ENCODE measurements at places on chromosomes 7 and 10.
A peak's percentile ranks its signal among the peaks of the same experiment; 100 is the strongest.

DNA sequence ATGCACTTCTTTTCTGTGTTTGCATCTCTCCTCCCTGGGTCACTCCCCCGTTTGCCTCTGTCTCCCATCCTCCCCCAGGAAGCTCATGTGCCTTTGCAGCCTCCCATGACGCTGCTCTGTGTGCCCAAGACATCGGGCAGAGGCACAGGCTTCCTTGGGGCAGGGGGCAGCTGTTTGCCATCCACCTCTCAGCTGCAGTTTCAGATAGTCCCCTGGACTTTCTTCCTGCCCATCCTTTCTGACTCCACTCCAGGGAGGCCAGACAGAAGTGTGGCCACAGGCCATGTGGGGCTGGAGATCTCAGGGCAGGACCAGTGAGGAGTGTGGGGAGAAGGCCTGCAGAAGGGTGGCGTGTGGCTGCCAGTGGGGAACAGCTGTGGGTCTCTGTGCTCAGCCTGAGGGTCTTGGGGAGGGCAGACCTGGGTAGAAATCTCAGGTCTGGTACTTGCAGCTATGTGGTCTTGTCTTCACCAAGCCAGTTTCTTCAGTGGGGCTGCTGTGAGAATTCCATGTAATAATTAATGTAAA, 10.6 kb upstream of the SAMD8 start:
- no peak for DNase-seq

GRCh38 chr7:2687338-2687869, 598 bp upstream of the AMZ1 start:
- DNase-seq, result no peak

GRCh38 chr10:123458933-123459332, 207.2 kb upstream of the GPR26 start:
- no peak for DNase-seq

GRCh38 chr7:124033807-124034753, 1.2 kb upstream of the TMEM229A start:
- no peak for DNase-seq

DNA sequence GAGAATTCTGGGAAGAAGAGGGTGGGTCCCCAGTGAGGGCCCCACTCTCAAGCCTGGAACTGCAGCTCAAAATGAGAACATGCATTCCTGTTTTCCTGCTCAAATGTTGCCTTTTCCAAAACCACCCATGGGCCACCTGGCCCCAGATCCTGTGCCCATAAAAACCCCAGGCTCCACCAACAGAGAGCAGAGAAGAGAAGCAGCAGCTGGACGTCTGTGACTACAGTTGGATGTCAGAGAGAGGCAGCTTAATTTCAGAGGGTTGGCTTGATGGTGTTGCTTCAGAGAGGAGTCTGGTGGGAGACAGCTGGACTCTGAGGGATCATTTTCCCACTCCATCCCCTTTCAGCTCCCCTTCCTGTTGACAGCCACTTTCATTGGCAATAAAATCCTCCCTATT, 256.4 kb downstream of the FZD1 start:
- no peak for DNase-seq

DNA sequence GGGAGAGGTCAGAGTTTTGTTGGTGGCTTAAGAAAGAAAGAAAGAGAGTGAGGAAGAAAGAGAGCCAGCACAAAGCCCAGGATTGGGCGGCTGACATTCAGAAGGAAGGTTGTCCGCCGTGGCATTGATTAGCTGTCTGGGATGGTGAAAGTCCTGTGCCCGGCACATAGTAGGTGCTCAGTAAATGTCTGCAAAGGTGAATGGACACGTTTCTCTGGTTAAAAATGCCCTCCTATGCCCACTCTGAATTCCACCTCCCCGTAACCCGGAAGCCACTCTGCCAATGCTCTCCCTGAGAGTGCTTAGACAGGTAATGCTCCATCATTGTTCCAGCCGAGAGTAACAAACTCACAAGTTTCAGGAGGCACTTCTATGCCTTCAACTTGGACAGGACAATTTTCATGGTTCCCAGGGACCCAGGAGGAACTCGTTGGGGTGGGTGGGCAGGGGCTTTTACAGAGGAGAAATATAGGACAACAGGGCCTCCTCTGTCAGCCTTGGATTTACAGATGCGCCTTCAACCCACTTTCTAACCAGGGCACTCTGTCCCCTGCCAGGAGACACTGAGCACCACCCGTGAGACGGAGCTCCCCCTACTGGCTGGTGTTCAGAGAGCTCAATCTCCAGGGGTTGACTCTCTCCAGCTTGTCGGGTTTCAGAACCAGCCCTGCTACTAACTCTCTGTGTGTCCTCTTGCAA, 411.5 kb upstream of the ZMIZ1 start:
- peak; percentile 89 for DNase-seq

GRCh38 chr7:45033261-45033930, 33.4 kb downstream of the CCM2 start:
- DNase-seq, result no peak

DNA sequence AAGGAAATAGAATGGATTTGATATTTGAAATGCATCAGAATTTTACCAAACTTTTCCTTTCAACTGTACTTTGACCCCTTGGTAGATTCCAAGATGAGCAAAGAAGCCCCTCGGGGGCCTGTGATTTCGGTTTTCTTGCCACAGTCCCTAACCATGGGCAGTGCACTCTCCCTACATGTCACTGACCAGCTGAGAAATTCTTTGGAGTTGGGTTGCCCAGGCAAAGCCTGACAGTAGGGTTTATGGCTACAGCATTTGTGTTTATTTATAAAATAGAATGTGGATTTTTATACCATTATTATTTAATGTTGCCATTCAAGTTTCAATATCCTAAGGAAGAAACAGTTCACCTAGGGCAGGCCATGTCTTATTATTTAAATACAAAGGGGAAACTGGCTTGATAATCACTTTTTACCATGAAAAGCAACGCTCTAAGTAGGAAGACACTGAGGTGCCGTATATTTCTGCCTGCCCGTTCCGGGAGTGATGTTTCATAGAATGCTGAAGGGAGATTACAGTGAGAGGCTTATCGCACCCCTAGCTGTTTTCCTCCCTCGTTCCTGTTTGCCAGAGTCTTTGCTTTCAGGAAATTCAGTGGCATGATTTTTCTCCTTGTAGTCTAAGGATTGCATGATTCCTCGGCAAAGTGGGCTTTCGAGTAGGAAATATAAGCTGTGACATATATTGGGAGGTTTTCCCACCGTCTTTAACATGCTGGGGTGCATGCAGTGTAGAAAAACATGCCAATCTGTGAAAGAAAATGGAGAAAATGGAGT, 35.8 kb downstream of the WIPF3 start:
- no peak for DNase-seq

DNA sequence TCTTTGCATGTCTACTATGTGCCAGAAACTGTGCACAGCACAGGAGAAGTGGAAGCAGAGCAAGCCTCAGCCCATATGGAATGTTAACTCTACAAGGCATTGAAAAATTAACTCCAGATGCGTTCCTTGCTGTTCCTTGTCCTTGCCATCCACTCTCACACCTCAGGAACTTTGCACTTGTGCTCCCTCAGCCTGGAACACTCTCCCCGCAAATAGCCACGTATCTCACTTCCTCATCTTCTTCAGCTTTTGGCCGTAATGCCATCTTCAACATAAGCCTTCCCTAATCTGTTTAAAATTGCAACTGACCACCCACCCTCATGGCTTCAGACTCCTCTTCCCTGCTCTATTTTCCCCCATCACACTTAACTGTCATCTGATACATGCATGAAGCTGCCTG, 83.2 kb upstream of the CAPZA2 start:
- DNase-seq, result no peak

- no peak for DNase-seq
Observed at GRCh38 chr10:31792745-31793144, 135.9 kb downstream of the ARHGAP12 start.

- no peak for DNase-seq
Observed at GRCh38 chr7:105987046-105987445, 24.0 kb downstream of the CDHR3 start.

- DNase-seq, result no peak
Observed at GRCh38 chr7:2982401-2982800, 61.3 kb downstream of the CARD11 start.

- DNase-seq, result no peak
Observed at GRCh38 chr7:26964156-26964808, 99.9 kb upstream of the SKAP2 start.

DNA sequence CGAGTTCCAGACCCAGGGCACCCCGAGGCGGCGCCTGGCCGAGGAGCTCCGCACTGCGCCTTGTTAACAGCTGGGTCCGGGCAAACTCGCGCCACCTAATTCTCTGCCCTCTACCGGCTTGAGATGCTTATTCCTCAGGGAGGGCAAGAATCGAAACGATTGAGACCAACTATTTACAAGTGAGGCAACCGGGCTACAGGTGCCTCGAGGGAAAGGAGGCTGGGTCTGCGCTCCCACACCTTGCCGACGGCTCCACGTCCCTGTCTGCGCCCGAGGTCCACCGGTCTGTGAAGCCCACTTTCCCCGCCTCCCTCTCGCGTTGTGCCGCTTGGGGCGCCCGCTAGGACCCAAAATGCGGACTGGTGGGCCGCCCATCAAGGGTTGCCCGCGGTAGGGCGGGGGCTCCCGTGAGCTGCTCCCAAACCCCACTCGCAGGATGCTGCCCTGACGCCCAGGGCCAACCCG, 527 bp downstream of the AKR1B1 start:
- DNase-seq, result peak; percentile 50

- no peak for DNase-seq
Observed at GRCh38 chr7:64997164-64997908, 6.5 kb upstream of the ZNF117 start.

DNA sequence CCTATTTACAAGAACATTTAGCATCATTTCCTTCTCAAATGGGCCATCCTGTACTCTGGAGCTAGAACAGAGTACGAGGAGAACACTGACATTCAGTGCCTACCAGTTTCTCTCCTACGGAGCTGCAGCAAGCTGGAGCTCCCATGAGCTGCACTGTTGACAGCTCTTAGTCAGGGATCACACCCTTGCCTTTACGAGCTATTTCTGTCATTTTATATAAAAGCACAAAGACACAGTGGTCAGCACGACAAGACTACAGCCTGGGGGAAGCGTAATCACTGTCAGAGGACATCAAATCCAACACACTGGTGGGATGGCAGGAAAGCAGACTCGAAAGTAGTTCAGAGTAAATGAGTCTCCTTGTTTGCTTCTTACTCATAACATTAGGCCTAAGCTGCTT, 2.7 kb downstream of the CDCA7L start:
- DNase-seq, result no peak

DNA sequence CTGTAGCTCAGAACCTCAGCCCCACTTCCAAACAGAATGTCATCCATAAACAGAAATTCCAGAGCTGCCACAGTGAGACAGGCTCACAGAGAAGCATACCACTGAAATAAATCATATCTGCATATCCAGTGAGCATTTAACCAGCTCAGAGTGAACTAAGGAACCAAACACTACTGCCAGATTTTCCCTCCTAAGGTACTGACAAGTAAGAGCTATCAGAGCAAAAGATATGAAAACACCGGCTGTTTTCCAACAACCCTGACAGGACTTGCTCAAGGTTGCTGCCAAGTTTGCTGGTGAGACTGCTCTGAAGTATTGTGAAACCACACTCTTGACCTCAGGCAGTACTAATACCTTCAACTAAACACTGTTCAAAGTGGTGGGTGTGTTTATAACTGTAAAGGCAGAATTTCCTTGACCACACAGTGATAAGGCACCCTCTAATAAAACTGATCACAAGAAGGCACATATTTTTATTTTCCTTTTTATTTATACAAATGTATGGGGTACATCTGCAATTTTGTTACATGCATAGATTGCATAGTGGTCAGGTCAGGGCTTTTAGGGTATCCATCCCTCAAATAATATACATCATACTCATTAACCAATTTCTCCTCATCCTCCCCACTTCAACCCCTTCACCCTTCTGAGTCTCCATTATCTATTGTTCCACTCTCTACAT, 18.3 kb downstream of the SGMS1 start:
- DNase-seq, result peak; percentile 54

DNA sequence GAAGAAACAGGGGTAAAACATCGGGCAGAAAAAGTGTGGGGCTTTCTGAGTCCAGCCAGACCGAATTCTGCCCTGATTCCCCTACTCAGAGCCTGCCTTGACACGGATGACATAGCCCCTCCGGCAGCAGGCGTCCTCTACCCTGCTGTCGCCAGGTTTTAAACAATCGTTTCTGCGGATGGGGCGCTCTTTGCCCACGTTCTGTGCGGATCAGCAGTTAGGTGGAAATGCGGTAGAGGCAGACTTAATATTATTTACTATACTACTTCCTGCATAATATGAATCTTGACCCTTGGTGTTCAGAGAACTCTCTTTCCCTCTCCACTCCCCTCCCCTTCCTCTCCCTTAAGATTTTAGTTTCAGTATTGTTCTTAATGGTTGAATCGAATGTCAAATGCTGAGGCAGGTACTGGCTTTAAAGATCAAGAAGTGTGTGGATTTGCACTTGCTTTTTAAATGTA, 2.4 kb downstream of the GATA3 start:
- DNase-seq, result no peak

DNA sequence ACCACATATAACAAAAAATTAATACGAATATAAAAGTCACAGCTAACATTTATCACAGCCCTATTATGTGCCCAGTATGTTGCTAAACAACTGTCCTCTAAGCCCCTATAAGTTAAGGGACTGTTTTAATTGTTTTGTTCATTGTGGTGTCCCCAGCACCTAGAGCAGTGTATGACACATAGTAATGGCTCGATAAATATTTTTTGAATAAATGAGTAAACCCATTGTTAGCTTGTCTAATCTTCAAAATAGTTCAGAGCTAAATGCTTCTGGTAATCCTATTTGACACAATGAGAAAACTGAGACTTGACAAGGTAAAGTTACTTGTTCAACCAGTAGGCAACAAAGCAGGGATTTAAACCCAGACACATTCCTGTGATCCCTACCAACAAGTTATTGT, 78.4 kb upstream of the NEUROD6 start:
- DNase-seq, result no peak

DNA sequence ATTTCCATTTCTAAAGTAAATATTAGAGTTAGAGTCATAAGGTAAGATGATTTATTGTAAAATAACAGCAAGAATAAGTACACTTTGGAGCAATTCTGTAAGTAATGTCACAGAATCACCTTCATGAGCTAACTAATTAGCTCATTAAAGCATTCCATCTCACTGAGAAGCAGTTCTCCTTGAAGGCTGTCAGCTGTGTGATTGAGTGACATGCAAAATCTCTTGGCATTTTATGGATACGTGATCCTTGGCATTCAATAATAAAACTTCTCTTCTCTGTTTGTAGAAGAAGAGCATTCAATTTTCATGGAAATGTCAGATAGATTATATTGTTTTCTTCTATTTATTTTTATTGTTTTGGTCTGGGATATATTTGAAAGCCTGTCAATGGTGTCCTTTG, 1389.3 kb downstream of the GATA3 start:
- DNase-seq, result no peak

DNA sequence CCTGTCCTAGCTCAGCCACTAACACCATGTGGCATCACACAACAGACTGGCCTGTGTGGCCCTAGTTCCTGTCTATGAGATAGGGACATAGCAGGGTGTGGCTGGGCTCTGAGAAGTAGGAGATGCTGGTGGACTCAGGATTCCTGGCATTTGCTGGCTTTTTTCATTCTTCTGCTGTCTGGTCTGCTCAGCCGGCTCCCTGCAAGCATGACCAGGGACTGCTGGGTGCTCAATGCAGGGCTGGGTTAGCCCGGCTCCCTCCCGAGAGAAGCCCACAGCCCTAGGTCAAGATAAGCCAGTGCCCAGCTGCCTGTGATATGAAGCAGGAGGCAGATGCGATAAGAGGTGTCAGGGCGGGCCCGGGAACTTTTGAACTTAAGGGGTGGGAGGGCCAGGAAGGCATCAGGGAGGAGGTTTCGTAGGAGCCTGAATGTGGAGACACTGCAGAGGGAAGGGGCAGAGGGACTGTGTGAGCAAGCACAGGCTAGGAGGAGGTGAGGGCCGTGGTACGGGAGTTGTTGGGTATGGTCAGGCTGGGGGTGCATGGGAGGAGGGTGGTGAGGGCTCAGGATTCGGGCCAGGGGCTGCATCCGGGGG, 3.5 kb downstream of the AQP1 start:
- DNase-seq, result no peak

GRCh38 chr7:42091461-42092291, 145.3 kb downstream of the GLI3 start:
- no peak for DNase-seq
